ENCODE measurements at places on chromosomes 2 and 18. TPM values are rescaled to one million over a fixed set of nuclear protein-coding genes. Genes with fewer than 3 reads are reported as not detected.

Gene AQP12B
- not detected for total RNA-seq

Gene METTL8
- 31.2 TPM for total RNA-seq

Gene CERKL
- not detected for total RNA-seq

GRCh38 chr2:43262951-43263350, 36.5 kb upstream of the ZFP36L2 start:
- DNase-seq, result no peak

DNA sequence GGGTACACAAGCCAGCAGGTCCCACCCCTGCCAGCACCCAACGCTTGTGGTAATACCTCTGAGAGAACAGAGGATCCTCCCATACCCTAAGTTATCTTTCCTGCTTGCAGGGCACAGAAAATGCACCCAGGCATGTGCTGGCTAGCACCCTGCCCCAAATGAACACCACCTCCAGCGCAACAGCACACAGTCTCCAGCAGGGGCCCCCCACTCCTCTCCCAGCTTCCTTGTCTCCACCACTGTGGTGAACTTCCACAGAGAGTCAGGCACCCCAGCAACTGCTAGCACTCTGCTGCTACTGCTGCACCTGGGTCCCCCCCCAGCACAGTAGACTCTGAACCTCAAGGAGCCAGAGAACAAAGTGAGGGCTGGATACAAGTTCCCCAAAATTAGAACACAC, 216.8 kb upstream of the CNTNAP5 start:
- DNase-seq, result no peak

- DNase-seq, result no peak
Observed at GRCh38 chr2:1739961-1740715, 4.2 kb downstream of the PXDN start.

DNA sequence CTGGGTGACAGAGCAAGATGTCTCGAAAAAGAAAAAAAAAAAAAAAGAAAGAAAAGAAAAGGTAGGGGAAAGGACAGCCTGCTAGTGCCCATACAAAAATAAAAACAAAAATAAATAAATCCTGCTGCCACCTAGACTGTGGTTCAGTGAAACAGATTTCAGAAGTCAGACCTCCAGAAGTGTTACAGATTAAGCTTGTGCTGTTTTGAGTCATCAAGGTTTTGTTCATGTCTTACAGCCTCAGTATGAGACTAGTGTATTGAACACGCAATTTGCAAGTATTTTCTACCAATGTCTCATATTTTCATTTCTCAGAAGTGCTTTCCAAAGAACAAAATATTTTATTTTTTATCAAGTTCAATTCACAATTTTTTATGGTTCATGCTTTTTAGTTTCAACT, 720.4 kb upstream of the GYPC start:
- no peak for DNase-seq

All from urinary bladder (tissue), 4 donors.